Frontal cortex (tissue), 4 donors: ENCODE measurements at places on chromosomes 11 and 22. TPM values are rescaled to one million over a fixed set of nuclear protein-coding genes. Genes with fewer than 3 reads are reported as not detected.

DNA sequence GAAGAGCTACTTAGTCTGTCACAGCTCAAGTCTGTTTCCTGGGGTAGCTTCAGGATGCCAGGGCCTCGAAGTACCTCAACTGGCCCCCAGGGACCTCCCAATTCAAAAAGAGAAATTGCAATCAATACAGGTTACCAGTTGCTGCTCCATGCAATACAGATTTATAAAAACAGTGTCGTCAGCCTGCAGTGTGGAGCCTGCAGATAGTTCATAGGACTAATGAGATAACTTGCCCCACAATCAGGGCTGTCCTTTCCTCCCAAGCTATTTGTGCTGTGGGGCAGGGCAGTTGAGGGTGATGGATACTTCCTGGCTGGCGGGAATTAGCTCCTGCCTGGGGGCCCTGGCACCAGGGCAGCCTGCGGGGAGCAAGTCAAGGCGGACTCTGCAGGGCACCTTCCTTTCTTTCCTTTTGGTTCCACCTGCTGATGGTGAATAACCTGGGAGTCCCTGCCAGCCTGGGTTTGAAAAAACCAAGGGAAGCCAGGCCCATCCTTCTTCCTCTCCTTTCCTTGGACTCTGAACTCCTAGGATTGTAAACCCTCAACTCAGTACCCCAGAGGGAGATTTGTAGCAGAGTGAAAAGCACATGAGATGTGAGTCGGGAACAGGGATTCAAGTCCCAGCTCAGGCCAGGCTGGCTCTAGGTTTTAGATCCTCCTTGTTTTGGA is 216.6 kb downstream of the CEP164 start:
- DNase-seq = no peak

GRCh38 chr22:49299821-49300231 is 527.8 kb downstream of the BRD1 start:
- no peak for DNase-seq

GRCh38 chr11:118923721-118924587 is 1.8 kb downstream of the BCL9L start:
- no peak for DNase-seq

- no peak for DNase-seq
Observed at GRCh38 chr11:59859673-59860072, 6.6 kb downstream of the TCN1 start.

- no peak for DNase-seq
Observed at GRCh38 chr22:23397613-23398567, 182.2 kb downstream of the IGLL1 start.

- no peak for DNase-seq
Observed at GRCh38 chr11:64089027-64089360, 53.3 kb downstream of the FLRT1 start.

GRCh38 chr11:19244621-19245020 is 3.9 kb upstream of the E2F8 start:
- no peak for DNase-seq

DNA sequence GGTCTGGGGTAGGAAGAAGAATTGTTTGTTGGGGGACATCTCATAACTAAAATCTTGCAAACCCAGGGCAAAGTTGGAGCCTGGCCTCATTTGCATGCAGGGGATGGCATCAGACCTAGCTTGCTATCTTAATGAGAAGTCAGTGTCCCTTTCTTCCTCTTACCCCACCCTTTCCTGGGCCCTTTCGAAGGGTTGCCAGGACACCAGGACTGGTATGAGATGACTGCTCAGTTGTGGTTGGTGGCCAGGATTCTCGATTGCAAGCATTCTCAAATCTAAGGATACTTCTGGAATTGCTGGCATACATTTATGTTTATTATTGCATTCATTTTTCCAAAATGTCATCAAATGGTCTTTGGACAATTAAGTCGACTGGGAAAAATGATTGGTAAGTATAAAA is 131.0 kb downstream of the SLC1A2 start:
- DNase-seq = no peak

DNA sequence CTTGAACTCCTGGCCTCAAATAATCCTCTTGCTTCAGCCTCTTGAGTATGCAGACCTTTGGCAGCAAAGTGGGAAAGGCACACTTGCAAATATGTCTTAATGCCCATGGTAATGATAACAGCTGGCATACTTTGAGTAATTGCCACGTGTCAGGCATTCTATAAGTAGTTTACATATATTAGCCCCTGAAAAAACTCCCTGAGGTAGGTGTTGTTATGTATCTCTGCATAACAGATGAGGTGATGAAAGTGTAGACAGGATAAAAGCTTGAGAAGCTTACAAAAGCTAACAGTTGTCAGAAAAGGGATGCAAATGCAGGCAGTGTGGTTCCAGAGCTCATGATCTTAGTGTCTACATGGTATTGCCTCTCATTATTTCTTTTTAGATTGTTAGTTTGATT is 291.1 kb upstream of the C11orf87 start:
- DNase-seq = no peak

- DNase-seq = no peak
Observed at GRCh38 chr11:60119710-60120109, 31.2 kb downstream of the MS4A2 start.

DNA sequence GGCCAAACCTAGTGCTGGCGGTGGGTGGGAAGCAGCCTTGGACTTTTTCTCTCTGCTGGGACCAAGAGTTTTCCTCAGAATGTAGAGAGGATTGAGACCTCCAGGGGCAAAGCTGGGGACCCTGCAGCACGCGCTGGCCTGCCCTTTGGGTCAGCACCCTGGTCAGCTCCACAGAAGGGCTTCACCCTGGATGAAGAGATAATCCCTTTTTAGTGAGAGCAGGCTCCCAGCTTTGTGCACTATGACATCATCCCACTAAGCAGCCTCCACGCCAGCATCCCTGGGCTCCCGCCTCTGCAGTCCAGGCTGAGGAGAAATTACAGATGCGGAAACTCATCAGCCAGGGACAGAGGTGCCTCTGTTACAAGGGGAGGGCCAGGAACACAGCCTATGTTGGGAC is 23.5 kb downstream of the DRICH1 start:
- no peak for DNase-seq

- peak; percentile 58 for DNase-seq
Observed at GRCh38 chr11:64252003-64252872, 908 bp downstream of the PLCB3 start.

DNA sequence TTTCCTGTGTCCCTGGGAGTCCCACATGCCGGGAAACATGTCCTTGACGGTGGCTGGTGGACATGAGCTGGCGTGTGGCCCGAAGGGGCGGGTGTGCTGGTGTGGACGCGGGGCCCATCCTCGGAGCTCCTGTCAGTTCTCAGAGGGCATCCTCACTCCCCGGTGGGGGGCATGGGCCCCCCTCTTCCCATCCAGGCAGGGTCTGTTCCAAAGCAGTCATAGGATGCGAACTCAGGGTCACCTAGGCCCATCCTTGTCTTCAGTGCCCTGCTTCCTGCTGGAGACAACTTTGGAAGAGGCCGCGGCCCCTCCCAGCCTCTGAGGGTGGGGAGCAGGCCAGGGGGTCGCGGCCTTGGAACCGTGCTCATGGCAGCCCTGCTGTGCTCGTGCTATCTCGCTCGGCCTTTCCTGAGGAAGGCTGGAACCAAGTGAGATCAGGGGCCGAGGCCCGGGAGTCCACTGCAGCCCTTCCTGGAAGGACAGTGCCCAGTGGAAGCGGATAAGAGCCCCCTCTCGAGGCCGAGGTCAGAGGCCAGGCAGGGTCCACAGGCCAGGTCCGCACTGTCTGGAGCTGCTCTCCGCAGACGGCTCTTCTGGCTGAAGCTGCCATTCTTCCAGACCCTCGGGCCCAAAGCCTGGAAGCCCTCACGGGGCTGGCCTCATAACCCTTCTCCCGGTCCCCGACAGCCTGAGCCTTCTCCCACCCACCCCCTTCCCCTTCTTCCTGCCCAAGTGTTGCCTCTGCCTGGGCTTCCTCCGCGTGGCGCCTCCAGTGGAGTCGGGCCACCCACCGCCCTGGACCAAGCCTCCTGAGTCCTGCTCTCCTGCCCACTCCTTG is 8.7 kb downstream of the GRK2 start:
- no peak for DNase-seq

GRCh38 chr11:36343436-36343835 is 47.3 kb downstream of the PRR5L start:
- DNase-seq = no peak

- no peak for DNase-seq
Observed at GRCh38 chr22:19357270-19358105, 66.0 kb upstream of the CLTCL1 start.

DNA sequence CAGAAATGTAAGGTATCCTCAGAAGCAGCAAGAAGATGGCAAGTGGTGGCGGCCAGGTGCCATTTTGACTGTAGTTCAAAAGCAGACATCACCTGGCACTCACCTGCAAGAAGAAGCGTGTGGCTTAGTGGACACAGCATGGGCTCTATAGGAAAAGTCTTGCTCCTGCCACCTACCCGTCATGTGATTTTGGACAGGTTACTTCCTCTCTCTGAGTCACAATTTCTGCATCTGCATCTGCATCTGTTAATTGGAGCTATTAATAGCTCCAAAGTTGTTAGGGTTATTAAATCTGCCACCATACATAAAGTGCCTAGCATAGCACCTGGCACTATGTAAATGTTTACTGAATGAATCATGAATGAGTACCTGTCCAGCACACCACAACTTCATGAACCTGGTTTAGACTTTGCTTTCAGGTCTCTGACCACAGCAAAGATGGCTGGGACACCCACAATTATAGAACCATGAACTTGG is 16.8 kb downstream of the RAB30 start:
- no peak for DNase-seq

GRCh38 chr11:35173011-35173511 is 34.1 kb downstream of the CD44 start:
- DNase-seq = no peak

GRCh38 chr11:32379719-32380118 is 55.6 kb downstream of the WT1 start:
- DNase-seq = no peak

GRCh38 chr11:10236840-10237239 is 57.2 kb downstream of the SBF2 start:
- no peak for DNase-seq

GRCh38 chr11:34050581-34051348 is 766 bp upstream of the CAPRIN1 start:
- DNase-seq = peak; percentile 27

DNA sequence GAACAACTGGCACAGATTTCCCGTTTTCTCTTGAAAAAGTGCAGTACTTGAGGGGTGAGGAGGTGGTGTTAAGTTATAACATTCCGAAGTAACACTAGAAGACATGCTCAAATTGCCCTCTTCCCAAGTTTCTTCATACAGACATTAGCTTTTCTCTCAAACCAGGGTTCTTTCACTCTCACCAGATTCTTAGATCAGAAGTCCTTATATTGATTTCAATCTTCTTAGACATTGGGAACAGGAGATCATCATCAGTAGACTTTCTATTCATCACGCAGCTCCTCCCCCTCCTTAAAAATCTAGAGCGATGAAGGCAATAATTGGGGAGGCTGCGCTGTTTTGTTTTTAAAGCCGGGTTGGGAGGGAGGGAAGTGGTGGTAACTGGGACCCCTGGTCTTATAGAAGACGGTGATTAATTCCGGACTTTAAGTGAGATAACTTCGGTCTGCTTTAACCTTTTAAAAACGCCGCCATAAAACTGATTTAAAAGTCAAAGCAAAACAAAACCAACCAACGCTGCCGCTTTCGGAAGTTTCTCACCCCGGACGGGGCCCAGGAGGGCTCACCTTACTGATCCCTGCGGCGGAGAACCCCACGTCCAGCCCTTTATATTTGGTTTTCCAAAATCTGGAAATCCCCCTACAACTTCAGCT is 665 bp downstream of the USP28 start:
- DNase-seq = no peak

DNA sequence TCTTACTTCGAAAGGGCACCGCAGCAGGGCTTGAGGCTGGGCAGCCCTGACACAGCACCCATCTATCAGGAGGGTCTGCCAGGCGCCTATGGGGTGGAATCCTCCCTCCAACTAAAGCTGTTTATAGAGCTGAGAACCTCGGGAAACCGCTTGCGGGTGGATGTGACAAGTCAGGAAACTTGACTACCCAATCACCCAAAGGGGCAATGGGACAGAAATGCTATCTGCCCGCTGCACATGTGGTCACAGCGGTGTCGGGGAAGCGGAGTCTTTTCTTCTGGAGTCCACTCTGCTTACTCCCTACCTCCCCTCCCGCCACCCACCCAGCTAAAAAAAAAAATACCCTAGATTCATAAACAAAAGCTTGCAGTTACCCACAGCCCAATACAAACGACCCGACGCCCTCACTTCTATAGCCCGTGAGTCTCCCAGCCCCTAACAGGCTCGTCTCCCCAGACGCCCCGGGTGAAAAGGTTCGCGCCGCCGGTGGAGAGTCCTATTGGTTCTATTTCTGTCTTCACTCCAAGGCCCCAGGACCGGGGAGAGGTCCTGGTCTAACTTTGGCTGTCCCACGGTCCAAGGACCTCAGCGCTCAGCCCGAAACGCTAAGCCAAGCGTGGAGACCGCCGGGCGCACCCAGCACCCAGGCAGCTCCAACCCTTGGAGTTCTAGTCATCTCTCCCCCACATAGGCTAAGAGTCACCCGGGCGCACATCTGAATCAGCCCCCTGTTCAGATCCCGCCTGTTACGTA is 1.4 kb downstream of the TRPC6 start:
- DNase-seq = no peak

DNA sequence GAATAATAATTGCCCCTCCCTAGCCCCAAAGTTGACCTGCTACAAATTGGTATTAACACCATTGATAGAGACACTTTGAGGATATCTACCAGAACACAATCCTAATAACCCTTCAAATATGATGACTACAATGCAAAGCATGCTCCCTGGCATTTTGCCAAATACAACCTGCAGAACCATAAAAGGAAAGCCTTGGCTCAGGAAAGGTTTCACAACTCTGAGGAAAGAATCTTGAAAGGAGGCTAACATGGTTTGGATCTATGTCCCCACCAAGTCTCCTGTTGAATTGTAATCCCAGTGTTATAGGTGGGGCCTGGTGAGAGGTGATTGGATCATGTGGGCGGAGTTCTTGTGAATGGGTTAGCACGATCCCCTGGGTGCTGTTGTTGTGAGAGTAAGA is 140.4 kb upstream of the ARHGAP42 start:
- no peak for DNase-seq

- no peak for DNase-seq
Observed at GRCh38 chr11:2515401-2516275, 70.8 kb downstream of the KCNQ1 start.

- no peak for DNase-seq
Observed at GRCh38 chr11:92765965-92766371, 203.5 kb upstream of the MTNR1B start.

FDXACB1 gene
- total RNA-seq = 10.2 TPM

OR10D3 gene
- not detected for total RNA-seq

GPHA2 gene
- not detected for total RNA-seq

HSCB gene
- total RNA-seq = 6.9 TPM

ABTB2 gene
- 2.4 TPM for total RNA-seq

TREH gene
- total RNA-seq = not detected

KCTD17 gene
- 35.1 TPM for total RNA-seq

CTSD gene
- total RNA-seq = 22.0 TPM

TRIM48 gene
- not detected for total RNA-seq

KBTBD3 gene
- 10.6 TPM for total RNA-seq

OR51E2 gene
- under 0.01 TPM for total RNA-seq

DNHD1 gene
- 2.4 TPM for total RNA-seq

SERPING1 gene
- total RNA-seq = 7.3 TPM

NCR3LG1 gene
- total RNA-seq = 10.2 TPM

LMO1 gene
- total RNA-seq = 2.0 TPM

OR6A2 gene
- 0.41 TPM for total RNA-seq

FAM181B gene
- 13.0 TPM for total RNA-seq

PARVG gene
- total RNA-seq = 0.41 TPM

PLEKHB1 gene
- total RNA-seq = 5.3 TPM

NDUFA6 gene
- 57.1 TPM for total RNA-seq

SOX6 gene
- total RNA-seq = 17.1 TPM

MS4A6E gene
- not detected for total RNA-seq
